HFFc6 (cell line): ENCODE measurements at places on chromosomes 1 and 21.

- H3K4me1 ChIP-seq: peaks cover 7% of the 10 kb centered on the region
- no peaks in the 10 kb centered on the region for H3K27me3 ChIP-seq
- no peak overlapping the region for H3K4me3 ChIP-seq
- H3K36me3 ChIP-seq: no peaks in the 10 kb centered on the region
Observed at GRCh38 chr1:167330601-167331293, 110.1 kb downstream of the POU2F1 start.

DNA sequence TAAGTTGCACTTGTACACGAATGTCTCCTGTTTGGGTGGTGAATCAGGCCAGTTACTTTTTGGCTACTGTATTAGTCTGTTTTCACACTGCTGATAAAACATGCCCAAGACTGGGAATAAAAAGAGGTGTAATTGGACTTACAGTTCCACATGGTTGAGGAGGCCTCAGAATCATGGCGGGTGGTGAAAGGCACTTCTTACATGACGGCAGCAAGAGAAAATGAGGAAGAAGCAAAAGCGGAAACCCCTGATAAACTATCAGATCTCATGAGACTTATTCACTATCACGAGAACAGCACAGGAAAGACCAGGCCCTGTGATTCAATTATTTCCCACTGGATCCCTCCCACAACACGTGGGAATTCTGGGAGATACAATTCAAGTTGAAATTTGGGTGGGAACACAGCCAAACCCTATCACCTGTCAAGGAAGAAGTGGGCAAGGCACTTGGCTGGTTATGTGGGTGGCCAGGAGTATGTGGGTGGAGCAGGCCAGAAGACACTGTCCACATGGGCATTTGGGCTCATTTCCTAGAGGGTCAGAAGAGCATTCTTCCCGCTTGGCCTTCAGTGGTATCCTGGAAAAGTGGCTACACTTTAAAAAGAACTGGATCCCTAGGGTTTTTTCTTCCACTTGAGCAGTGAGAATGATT lies 228.8 kb downstream of the HHAT start:
- H3K27me3 ChIP-seq: peaks cover 3% of the 10 kb centered on the region
- no peak for DNase-seq
- no peaks in the 10 kb centered on the region for H3K36me3 ChIP-seq
- no peak overlapping the region for H3K4me3 ChIP-seq
- no peak overlapping the region for H3K27ac ChIP-seq
- H3K4me1 ChIP-seq: peaks cover 15% of the 10 kb centered on the region

- H3K4me3 ChIP-seq: no peak overlapping the region
- H3K27me3 ChIP-seq: peaks cover 3% of the 10 kb centered on the region; the same call in 1 of the 2 replicates
- peaks cover 15% of the 10 kb centered on the region for H3K4me1 ChIP-seq
- no peak overlapping the region for H3K27ac ChIP-seq
- H3K36me3 ChIP-seq: no peaks in the 10 kb centered on the region
Observed at GRCh38 chr1:89454845-89455521, 69.6 kb upstream of the LRRC8B start.

- no peak overlapping the region for H3K27ac ChIP-seq
- no peaks in the 10 kb centered on the region for H3K27me3 ChIP-seq
- H3K4me3 ChIP-seq: no peak overlapping the region
- no peak for DNase-seq
Observed at GRCh38 chr1:73564294-73564693, 633.7 kb downstream of the LRRIQ3 start.

GRCh38 chr1:216293683-216294082 lies 129.6 kb downstream of the USH2A start:
- H3K36me3 ChIP-seq: no peaks in the 10 kb centered on the region
- H3K4me1 ChIP-seq: peaks cover 8% of the 10 kb centered on the region
- H3K27me3 ChIP-seq: no peaks in the 10 kb centered on the region
- H3K4me3 ChIP-seq: no peak overlapping the region

GRCh38 chr1:190478149-190479049 lies 735 bp upstream of the BRINP3 start:
- no peak for DNase-seq

DNA sequence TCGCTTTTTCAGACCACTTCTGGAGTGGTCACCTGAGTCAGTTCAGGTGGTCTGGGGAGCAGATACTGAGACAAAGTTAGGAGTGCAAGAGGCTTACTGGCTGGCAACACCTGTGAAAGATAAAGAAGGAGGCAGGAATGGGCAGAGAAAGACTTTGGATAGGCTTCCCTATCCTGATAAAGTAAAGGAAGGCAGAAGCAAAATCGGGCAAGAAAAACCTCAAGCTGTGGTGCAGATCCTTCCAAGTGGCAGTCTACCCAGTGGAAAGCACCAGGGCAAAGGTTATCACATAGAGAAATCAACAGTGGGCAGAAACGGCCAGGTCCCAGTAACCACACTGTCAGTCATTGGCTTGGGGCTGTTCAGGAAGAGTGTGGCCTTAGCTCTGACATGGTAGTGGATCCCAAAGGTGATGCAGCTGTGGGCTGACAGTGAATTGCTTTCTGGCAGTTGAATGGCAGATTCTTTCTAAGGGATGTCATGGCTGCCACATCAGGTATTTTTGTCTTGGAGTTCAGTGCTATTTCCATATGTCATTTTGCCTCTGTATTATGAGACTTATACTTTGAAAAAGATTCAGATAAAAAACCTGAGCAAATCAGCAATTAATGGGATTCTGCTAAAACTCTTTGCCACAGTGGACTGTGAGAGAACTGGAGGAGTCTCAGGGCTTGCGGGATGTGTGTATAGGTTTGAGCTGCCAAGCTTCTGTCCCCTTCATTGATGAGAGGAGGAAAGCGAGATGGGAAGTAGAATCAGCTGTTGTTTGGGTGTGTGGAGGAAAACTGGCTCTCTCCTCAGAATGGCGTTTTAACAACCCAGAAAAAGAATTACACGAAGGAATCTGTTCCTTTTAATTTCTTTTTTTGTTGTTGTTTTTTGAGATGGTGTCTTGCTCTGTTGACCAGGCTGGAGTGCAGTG lies 8.1 kb upstream of the CGN start:
- peaks cover 31% of the 10 kb centered on the region for H3K27me3 ChIP-seq
- no peaks in the 10 kb centered on the region for H3K36me3 ChIP-seq
- H3K27ac ChIP-seq: no peak overlapping the region
- peaks cover 6% of the 10 kb centered on the region for H3K4me1 ChIP-seq
- H3K4me3 ChIP-seq: no peak overlapping the region

DNA sequence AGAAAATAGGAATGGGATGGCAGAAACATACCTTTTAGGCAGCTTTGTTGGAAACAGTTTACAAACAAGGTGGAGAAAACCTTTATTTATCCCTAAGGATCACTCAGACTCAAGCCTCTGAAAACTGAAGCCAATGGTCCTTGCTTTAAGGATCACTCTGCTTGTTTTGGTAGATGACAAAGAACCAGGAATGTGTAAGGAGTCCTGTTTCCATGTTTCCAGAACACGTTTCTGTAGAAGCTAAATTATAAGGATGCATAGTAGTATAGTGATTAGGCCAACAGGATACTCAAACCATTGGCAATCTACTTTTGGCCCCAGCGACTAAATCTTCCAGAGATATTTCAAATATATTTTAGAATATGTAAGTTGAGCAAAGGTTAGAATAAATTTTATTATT lies 149.1 kb upstream of the HP1BP3 start:
- no peak overlapping the region for H3K27ac ChIP-seq
- H3K36me3 ChIP-seq: peaks cover 21% of the 10 kb centered on the region
- H3K27me3 ChIP-seq: 0 out of 2 replicates have a peak, but pooled peaks cover 2% of the 10 kb centered on the region
- DNase-seq: no peak
- no peak overlapping the region for H3K4me3 ChIP-seq

GRCh38 chr1:108016451-108016920 lies 51.5 kb upstream of the VAV3 start:
- peaks cover 2% of the 10 kb centered on the region; the same call in 1 of the 2 replicates for H3K27me3 ChIP-seq
- no peak overlapping the region for H3K27ac ChIP-seq
- no peaks in the 10 kb centered on the region for H3K4me1 ChIP-seq
- DNase-seq: peak; percentile 9

DNA sequence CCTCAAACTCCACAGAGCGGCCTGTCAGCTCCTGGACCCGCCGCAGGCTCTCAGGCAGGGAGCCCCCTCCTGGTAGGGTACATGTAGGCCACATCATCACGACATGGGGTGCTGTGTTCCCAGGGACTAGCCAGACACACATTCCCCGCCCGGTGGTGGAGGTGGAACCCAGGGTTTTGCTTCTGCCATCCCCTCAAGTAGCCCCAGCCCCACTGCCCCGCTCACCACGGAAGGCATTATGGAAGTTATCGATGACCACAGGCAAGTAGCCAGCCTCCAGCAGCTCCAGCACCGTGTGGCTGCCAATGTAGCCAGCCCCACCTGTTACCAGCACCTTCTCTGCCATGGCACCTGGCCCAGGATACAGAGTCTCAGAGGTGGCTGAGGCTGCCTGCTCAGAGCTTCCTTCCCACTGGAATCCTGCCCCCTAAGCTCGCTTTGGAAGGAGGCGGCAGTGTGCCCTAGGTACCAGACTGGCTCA lies 1.9 kb downstream of the GALE start:
- peaks cover 5% of the 10 kb centered on the region for H3K27me3 ChIP-seq
- peak overlapping the region; percentile 48 for H3K27ac ChIP-seq
- peaks cover 17% of the 10 kb centered on the region for H3K4me1 ChIP-seq
- DNase-seq: no peak
- H3K4me3 ChIP-seq: no peak overlapping the region

GRCh38 chr1:215566556-215567490 lies at the start of gene KCTD3:
Gene KCTD3 (plus strand): TSS chr1:215567304. CDS start chr1:215567686, 382 bp downstream.
- H3K4me3 ChIP-seq: peak within 1 kb of the TSS; percentile 96
- peaks cover 39% of the 10 kb centered on the region for H3K4me1 ChIP-seq
- peak; percentile 68 for DNase-seq

GRCh38 chr1:25831569-25832196 lies 11.9 kb downstream of the MTFR1L start:
- 0 out of 2 replicates have a peak, but pooled peaks cover 7% of the 10 kb centered on the region for H3K4me1 ChIP-seq
- peaks cover 17% of the 10 kb centered on the region for H3K36me3 ChIP-seq
- no peak overlapping the region for H3K4me3 ChIP-seq
- no peak for DNase-seq
- H3K27me3 ChIP-seq: no peaks in the 10 kb centered on the region; the same call in 1 of the 2 replicates

DNA sequence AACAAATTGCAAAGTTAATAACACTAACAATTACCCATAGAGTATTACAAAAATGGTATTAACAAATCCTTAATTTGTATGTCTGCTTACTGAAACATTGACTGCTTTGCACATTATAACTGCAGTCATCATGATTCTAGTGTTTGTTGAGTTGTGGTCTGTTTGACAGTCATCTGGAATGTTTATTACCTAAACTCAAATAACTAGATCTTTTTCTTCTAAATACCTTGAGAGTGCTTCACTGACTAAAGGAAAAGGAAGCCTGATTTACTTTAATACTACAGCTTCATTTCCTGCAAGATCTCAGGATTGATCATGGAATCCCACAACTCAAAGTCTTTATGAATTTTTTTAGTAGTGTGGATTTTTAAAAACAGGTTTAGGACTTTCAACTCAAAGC lies 70.0 kb downstream of the HMCN1 start:
- no peak overlapping the region for H3K27ac ChIP-seq
- H3K36me3 ChIP-seq: no peaks in the 10 kb centered on the region
- peaks cover 23% of the 10 kb centered on the region for H3K4me1 ChIP-seq
- no peak overlapping the region for H3K4me3 ChIP-seq
- no peak for DNase-seq
